ENCODE measurements at places on chromosomes 3 and 15.

DNA sequence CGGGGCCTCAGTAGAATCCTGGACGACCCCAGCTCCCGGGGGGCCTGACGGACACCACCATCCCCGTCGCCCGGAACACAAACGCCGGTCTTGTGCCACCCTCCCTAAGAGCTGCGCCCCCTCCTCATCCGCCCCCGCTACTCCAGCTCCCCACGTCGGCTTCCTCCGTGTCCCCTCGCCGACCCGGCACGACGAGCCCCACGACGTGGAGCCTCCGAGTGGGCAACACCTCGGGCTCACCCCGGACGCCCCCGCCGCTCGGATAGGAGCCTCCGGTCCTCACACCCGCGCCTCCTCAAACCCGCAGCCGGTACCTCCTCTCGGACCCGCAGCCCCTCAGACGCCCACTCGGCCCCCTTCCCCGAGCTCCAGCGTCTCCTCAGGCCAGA is 525 bp downstream of the NPTN start:
- DNase-seq, result no peak

GRCh38 chr3:180548050-180548449 is 53.9 kb upstream of the TTC14 start:
- no peak for DNase-seq

DNA sequence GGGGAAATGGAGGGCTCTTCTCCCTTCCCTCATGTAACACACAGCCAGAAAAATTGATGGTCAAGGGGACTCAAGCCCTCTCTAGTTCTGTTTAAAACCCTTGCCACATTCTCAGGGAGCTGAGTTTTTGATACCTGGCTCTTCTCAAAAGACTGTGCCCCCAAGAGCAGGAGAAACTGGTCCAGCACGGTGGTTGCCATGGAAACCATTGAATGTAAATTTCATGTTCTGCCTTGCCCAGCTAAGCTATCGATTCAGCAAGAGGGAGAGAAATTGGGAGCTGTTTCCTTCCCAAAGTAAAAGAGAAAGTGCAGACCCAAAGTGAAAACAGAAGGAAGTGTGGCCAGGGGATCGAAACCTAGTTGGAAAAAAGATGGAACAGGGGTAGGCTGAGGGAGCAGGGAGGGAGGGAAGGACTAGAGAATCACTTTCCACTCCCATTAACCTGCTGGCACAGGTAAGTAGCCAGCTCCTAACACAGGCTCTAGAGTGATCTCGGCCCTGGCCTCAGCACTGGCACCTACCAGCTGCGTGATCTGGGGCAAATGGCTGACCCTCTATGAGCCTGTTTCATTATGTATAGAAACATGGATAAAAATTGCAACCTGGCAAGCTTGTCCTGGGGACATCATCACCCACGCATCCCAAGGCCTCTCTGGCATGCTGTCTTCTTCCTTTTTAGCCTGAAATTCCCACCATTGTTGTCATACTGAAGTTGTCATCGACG is 140.9 kb downstream of the TPRA1 start:
- DNase-seq, result no peak

- DNase-seq, result no peak
Observed at GRCh38 chr3:46409739-46410489, 2.9 kb downstream of the CCRL2 start.

- DNase-seq, result no peak
Observed at GRCh38 chr15:92683511-92683834, 27.9 kb upstream of the FAM174B start.

DNA sequence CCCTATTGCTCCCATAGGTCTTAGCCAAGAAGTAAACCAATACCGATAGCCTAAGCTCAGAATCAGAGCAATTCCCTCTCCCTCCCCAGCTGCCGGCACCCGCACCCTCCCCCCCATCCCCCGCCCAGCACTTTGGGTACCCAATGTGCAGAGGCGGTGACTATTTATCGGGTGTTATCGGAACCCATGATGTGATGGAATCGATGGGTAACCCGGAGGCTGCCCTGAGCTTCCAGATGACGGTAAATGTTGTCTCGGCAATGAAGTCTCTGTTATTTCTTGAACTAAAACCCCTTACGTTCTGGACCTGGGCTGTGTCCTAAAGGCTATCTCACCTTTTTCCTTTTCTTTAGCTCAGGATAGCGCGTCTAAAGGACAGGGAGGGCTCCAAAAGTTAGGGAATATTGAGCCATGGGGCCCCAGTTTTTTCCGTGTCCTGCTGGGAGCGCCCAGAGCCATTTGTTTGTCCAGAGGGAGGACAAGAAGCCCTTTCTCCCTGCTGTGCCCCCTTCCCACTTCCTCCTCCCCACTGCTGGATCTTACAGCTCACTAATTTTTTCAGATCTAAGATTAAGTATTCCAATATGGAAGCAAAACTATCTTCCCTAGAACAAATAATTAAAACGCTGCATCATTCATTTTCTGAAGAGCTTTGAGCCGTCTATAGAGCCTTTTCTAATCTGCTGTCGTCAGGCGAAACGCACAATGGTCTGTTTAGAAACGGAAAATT is 1.5 kb downstream of the SLITRK3 start:
- DNase-seq, result no peak

- no peak for DNase-seq
Observed at GRCh38 chr3:22893644-22894325, 309.3 kb upstream of the UBE2E2 start.

- no peak for DNase-seq
Observed at GRCh38 chr3:110165753-110166152, 828.4 kb upstream of the DPPA4 start.

- no peak for DNase-seq
Observed at GRCh38 chr3:62368705-62369475, 4.5 kb downstream of the FEZF2 start.

- no peak for DNase-seq
Observed at GRCh38 chr15:49094923-49095322, 48.7 kb upstream of the SECISBP2L start.

- DNase-seq, result no peak
Observed at GRCh38 chr15:44368370-44368769, 59.1 kb upstream of the CTDSPL2 start.

GRCh38 chr15:50911621-50912020 is 3.1 kb downstream of the AP4E1 start:
- DNase-seq, result no peak

GRCh38 chr15:68616397-68616796 is 37.6 kb downstream of the CORO2B start:
- DNase-seq, result no peak

- no peak for DNase-seq
Observed at GRCh38 chr3:100779480-100779879, 70.2 kb downstream of the TFG start.

GRCh38 chr3:127707851-127708411 is 35.2 kb downstream of the ABTB1 start:
- DNase-seq, result no peak

DNA sequence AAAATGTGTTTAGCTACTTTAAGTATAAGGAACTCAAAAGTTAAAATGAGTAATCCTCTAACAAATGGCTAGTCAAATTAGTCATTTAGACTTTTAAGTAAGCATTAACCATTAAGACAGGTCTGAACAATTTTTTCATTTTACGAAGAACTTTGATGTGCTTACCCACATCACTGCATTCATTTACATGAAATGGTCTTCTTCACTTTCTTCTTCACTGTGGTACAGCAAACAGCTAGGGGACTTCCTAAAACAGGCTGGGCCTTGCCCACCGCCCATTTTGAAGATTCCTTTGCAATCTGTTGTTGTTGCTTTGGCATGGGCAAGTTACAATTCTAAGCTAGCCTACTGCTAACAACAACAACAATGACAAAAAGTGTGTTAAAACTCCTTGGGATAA is 67.4 kb downstream of the CBLB start:
- DNase-seq, result no peak

- DNase-seq, result peak; percentile 64
Observed at GRCh38 chr15:75171408-75171807, 30.3 kb upstream of the C15orf39 start.

DNA sequence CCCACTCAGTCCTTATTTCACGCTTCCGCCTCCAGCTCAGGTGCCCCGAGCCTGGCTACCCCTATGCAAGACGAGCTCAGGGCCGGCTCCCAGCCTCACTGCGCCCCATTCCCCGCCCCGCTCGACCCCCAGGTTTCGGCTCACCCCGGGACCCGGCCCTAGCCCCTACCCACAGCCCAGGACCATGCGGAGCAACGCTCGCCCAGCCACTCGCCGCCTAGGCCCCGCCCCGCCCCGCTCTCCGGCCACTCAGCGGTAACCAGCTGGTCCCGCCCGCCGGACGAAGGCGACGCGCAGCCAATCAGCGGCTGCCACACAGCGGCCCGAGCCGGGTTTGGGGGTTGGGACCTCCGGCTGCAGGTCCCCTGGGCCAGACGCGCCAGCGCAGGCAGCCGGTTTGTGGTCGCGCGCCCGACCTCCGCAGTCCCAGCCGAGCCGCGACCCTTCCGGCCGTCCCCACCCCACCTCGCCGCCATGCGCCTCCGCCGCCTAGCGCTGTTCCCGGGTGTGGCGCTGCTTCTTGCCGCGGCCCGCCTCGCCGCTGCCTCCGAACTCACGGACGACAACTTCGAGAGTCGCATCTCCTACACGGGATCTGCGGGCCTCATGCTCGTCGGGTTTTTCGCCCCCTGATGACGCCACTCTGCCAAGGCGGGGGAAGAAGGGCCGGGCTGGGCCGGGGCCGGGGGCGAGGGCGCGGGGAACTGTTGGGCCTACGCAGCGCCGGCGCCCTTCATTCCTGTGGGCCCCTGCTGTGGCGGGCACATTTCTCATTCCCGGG is at the start of gene CATSPER2:
TSS of gene CATSPER2 (minus strand) at position 196 of the 781 bp plus-strand sequence. CDS start 783 bp downstream, outside the sequence.
- DNase-seq, result no peak

GRCh38 chr3:155504682-155505081 is 211.2 kb upstream of the STRIT1 start:
- DNase-seq, result no peak

DNA sequence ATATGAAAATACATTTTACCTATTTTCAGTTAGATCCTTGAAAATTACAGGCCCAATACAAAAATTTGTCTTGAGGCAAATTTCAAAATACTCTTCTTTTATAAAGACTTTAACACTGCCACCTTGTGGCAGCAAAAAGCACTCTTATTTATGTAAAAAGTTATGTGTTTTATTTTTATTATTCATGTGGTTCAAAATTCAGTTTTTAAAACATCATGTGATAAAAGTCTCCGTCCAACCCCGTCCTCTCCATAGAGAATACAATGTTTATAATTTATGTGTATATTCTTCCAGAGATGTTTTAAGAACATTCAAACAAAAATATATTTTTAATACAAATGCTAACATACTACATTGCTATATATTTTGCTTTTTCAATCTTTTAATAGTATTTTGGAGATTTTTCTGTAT is 36.9 kb upstream of the TRIM59 start:
- peak; percentile 32 for DNase-seq

DNA sequence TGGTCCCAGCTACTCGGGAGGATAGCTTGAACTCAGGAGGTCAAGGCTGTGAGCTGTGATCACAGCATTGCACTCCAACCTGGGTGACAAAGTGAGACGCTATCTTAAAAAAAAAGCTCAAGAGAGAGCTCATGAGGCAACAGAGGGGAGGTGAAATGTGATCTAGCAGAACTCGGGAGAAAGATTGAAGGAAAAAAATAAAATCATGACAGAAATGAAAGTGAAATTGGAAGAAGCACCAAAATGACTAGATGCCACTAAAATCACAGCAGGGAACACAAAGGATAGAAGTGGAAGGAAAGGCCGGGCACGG is 109.4 kb upstream of the BNIP2 start:
- DNase-seq, result no peak

GRCh38 chr3:188649521-188649920 is 495.6 kb downstream of the LPP start:
- no peak for DNase-seq

GRCh38 chr15:97410897-97411575 is 549.5 kb upstream of the ARRDC4 start:
- no peak for DNase-seq

- peak; percentile 85 for DNase-seq
Observed at GRCh38 chr3:188309437-188310269, 155.7 kb downstream of the LPP start.

DNA sequence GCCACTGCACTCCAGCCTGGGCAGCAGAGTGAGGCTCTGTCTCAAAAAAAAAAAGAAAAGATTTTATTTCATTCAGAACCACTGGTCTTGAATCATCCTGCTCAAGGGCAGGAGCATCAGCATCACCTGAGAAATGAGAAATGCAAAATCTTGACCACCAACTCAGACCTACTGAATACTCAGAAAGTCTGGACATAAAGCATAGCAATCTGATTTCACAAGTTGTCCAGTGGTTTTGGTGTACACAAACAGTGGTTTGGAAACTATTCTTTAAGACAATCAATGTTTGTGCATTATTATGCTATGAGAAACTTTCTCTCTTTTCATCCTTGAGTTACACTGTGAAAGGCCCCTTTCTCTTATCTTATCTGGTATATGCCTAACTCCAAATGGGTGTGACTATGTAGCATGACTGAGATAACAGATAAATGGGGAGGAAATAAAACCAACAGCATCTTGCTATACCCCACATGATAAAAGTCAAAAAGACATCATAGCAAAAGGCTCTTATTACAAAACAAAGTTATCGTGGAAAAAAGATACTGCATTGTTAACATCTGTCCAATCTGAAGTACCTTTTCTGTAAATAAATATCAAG is 174.2 kb upstream of the STT3B start:
- no peak for DNase-seq

DNA sequence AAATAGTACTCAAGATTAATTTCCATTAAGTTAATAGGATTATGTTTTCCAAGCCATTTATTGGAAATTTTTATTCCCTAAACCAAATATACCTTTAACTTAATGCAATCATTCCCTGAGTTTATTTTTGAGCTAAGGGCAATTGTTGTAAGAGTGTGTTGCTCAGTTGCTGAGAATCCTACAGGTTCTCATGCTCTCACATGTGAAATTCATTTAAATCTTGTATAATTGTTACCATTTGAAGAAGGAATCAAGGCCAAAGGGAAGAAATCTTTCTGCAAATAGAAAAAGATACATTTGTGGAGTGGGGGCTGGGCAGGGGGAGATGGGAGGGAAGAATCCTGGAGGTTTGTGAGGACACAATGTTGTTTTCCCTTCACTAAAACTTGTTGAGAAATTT is 202.7 kb upstream of the STRIT1 start:
- DNase-seq, result no peak

GRCh38 chr15:55694652-55695150 is 48.3 kb downstream of the PRTG start:
- DNase-seq, result peak; percentile 23

DNA sequence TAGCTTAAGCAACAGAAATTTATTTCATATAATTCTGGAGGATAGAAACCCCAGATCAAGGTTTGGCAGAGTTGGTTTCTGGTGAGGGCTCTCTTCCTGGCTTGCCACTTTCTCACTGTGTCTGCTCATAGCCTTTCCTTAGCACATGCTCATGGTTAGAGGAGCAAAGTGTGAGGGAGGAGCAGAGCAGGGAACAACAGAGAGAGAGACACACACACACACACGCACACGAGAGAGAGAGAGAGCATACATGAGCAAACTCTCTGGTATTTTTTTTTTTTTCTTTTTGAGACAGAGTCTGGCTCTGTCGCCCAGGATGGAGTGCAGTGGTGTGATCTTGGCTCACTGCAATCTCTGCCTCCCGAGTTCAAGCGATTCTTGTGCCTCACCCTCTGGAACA is 36.8 kb upstream of the ZDHHC23 start:
- no peak for DNase-seq

DNA sequence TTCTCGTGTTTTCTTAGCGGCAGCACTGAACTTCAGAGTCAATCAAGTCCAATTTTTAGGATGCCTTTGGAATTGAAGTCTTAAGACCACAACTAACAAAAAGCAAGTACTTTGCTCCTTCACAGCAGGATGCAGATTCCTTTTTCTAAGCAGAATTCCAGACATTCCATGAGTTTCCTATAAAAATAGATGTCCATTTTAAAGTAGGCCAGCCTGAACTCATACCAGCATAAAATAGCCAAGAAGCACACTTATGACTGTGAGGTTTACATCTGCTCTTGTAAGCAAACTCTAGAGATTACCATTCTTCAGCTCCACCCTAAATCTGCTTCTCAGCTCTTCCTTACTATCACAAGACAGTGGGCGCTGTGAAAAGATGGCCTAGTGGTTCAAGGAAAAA is 85.8 kb downstream of the THBS1 start:
- DNase-seq, result no peak
